ENCODE measurements at places on chromosomes 1 and 21.

- no peak for DNase-seq
Measured at GRCh38 chr1:201605385-201606010, 66.6 kb downstream of the NAV1 start.

GRCh38 chr21:43271452-43272020 is 102.7 kb downstream of the CRYAA start:
- no peak for DNase-seq

- DNase-seq, result no peak
Measured at GRCh38 chr1:197808880-197809279, 33.6 kb upstream of the DENND1B start.

DNA sequence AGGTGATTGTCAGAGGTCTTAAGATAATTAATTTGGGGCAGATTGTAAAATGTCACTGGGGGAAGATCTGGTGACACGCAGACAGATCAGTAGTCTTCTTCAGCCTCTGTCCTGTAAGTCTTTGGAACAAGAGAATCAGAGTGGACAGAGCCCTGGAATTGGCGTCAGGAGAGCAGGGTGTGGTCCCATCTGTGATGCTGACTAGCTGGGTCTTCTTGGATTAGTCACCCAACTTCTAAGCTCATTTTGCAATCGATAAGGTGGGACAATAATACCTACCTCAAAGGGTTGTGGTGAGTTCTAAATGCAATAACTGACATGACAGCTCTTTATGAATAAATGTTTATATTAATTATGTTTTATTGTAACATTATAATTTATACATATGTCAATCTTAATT is 4.8 kb downstream of the FASLG start:
- DNase-seq, result no peak

DNA sequence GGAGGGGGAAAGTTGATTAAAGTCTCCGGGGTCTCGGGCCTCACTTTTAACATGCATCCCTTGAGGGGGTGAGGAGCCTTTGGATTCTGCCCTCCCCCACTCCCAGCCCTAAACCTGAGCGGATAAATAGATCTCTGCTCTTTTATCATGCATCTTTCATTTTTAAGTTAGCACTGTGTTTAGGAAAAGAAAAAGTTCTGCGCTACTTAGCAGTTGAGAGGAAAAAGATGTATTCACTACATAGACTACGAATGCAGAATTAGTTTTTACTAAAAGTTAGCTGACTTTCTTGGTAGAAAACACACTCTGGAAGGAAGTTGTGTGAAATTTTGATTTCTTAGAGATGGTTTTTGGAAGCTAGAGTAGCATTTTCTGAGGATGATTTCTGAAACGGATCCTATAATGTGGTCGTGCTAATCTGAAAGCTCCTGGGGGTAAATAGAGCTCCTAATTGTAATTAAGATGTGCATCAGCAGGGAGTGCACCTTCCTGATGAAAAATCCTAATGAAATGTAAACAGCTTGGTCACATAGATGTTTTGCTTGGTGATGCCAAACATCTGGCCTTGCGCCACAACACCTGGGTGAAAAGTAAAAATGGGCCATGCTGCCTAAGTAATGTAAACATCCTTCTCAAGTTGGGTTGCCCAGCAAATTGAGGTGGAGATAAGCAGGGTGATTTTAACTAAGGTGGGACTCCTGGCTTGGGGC is 1.8 kb downstream of the ROR1 start:
- peak; percentile 9 for DNase-seq

- no peak for DNase-seq
Measured at GRCh38 chr1:209268479-209268878, 315.0 kb upstream of the CAMK1G start.

DNA sequence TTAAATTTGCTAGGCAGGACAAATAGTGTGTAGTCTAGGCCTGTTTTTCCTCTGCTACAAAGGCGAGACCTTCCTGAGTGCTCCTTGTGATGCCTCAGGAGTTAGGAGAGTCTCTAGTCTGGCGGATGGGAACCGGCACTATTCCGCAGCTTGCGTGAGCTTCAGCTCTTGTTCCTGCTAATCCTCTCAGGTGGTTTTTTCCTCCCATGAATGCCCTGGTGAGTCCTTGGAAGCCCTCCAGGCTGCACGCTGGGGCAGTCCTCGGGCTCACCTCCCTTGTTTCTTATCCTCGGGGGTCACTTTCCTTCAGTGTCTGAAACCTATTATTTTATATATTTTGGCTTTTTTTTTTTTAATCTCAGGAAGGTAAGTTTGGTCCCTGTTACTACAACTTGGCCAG is 28.2 kb downstream of the UTS2 start:
- no peak for DNase-seq

GRCh38 chr21:36178349-36178748 is 21.7 kb downstream of the DOP1B start:
- no peak for DNase-seq

DNA sequence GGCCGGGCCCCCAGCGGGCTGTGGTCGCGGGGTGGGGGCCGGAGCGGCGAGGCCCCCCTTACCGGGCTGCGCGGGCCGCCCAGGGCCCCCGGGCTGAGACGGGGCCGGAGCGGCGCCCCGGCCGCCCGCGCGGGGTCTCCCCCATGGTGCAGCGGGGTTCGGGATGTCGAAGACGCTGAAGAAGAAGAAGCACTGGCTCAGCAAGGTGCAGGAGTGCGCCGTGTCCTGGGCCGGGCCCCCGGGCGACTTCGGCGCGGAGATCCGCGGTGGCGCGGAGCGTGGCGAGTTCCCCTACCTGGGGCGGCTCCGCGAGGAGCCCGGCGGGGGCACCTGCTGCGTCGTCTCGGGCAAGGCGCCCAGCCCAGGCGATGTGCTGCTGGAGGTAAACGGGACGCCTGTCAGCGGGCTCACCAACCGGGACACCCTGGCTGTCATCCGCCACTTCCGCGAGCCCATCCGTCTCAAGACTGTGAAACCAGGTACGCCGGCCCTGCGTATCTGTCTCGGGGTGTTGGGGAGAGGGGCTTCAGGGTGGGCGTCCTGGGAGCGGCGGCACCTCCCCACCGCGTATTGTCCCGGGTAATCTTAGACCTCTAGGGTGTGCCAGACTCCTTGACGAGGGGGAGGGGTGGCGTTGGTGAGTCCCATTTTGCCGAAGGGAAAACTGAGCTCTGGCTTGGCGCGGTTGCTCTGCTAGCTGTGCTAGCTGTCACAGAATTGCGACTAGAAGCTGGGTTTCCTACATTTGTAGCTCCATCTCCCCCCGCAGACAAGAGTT is 745 bp downstream of the MAGI3 start:
- peak; percentile 31 for DNase-seq

GRCh38 chr1:111837393-111837792 is 81.7 kb downstream of the DDX20 start:
- no peak for DNase-seq

DNA sequence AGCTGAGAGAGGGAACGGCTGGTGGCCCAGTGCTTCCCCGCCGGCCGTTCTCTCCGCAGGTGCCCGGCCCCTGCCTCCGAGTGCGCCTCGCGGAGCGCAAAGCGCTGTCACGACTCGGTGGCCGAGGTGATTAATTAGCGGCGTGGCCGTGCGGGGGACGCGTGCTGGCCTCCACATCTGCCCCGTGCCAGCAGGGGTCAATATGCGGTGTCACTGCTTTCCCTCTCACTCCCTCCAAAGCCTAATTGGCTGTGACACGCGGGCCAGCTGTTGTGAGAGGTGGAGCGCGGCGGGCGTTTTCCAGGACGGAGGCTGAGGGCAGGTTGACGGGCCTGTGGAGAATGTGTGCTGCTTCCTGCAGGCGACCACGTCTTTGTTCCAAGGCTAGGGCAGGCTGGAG is 239.0 kb downstream of the LMX1A start:
- DNase-seq, result no peak

- no peak for DNase-seq
Measured at GRCh38 chr1:52595061-52595460, 7.1 kb upstream of the GPX7 start.

DNA sequence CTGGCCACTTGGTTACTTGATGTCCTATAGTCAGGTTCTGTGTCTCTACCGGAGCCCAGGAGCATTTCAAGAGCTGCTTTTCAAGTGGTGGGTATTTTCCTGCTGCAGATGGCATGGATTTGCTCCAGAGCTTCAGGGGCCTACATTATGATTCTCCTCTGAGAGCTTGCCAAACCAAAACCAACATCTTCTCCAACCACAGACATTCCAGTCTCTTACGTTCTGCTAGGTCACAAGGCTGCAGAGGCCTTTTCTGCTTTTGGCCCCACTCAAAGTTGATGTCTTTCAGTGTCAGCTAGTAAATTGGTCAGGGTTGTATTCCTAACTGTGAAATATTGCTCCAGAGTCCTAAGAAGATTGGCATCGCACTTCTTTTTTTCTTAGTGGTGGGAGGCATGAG is 14.7 kb upstream of the AQP10 start:
- DNase-seq, result no peak

GRCh38 chr1:160577671-160578070 is 1.6 kb downstream of the CD84 start:
- no peak for DNase-seq

- DNase-seq, result peak; percentile 11
Measured at GRCh38 chr1:201391651-201392511, 7.2 kb downstream of the LAD1 start.

DNA sequence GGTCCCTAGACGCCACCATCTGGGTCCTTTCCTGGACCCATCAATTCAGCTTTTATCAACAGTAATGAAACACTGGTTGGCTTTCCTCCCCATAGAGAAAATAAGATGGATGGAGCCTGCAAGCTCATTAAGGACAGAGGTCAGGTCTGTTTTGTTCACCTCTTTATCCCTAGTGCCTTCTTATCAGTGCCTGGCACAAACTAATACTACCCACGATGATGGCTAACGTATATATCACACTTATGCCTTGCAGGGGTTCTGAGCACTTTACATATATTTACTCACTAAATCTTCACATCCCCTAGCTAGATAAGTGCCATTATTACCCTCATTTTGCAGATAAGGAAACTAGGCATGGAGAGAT is 5.1 kb upstream of the UBXN10 start:
- DNase-seq, result no peak

DNA sequence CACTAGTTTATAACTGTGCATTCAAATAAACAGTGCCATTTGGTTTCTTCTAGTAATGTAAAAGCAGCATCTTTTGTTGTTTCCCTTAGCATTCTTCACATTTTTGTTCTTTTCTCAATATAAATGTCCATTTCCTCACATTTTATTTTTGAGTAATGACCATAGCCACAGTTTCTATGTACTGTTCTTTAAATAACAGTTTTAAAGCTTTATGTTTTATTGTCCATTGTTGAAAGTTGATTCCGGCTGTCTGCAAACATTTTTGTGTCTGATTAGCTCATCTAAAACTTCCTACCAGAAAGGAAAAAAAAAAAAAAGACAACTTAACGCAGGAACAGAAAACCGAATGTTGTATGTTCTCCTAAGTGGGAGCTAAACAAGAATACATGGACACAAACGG is 139.7 kb downstream of the MAGI3 start:
- no peak for DNase-seq

Data from HCEC 1CT (cell line).